Activated CD8-positive, alpha-beta T cell treated with anti-CD3 and anti-CD28 coated beads, Interleukin-2, amount 10 ng/mL, durations not matched to agents 7 days and 5 days (primary cell): ENCODE measurements at places on chromosomes 1 and 21.

GRCh38 chr1:87202451-87202850, 126.2 kb upstream of the LMO4 start:
- no peaks in the 10 kb centered on the region for H3K36me3 ChIP-seq
- H3K27ac ChIP-seq = no peak overlapping the region
- H3K4me3 ChIP-seq = peak overlapping the region; percentile 1
- peaks cover 7% of the 10 kb centered on the region for H3K4me1 ChIP-seq
- H3K27me3 ChIP-seq = peaks cover 48% of the 10 kb centered on the region

DNA sequence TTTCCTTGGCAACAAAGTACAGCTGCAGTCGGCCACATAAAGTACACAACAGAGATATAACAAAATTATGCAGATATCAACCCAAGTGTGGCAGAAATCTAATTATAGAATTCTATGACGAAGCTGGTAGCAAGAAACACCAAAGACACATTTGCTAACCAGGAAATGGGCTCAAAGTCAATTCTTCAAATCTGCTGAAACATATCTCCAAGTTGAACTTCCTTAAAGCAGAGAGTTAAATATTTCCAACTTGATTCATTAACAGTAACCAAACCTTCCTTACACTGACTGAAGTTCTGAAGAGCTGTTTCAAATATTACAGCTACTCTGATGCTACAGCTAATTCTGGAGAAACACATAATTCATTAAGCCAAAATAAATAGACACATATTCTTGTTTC, 67.6 kb upstream of the SDC3 start:
- no peak overlapping the region for H3K4me3 ChIP-seq
- H3K36me3 ChIP-seq = peaks cover 63% of the 10 kb centered on the region
- H3K27ac ChIP-seq = peak overlapping the region; percentile 74
- peaks cover 28% of the 10 kb centered on the region for H3K4me1 ChIP-seq

DNA sequence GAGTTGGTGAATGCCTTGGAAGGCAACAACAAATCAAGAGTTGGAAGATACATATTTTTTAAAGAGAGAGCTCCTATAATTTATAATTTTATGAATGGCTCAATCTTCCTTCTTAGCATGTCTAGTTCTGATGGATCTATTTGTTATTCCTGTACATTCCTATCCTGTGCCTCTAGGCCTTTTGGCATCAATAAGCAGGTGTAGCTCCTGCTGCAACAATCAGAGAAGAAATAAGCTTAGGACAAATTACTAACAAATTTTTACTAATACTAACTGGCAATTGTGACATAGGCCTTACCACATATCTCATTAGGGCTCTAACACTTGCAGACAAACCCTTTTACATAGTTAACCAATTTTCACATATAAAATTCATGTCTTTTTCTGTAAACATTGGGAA, 682.0 kb downstream of the LTN1 start:
- no peaks in the 10 kb centered on the region for H3K27me3 ChIP-seq
- no peaks in the 10 kb centered on the region for H3K4me1 ChIP-seq
- H3K4me3 ChIP-seq = no peak overlapping the region
- H3K36me3 ChIP-seq = no peaks in the 10 kb centered on the region

DNA sequence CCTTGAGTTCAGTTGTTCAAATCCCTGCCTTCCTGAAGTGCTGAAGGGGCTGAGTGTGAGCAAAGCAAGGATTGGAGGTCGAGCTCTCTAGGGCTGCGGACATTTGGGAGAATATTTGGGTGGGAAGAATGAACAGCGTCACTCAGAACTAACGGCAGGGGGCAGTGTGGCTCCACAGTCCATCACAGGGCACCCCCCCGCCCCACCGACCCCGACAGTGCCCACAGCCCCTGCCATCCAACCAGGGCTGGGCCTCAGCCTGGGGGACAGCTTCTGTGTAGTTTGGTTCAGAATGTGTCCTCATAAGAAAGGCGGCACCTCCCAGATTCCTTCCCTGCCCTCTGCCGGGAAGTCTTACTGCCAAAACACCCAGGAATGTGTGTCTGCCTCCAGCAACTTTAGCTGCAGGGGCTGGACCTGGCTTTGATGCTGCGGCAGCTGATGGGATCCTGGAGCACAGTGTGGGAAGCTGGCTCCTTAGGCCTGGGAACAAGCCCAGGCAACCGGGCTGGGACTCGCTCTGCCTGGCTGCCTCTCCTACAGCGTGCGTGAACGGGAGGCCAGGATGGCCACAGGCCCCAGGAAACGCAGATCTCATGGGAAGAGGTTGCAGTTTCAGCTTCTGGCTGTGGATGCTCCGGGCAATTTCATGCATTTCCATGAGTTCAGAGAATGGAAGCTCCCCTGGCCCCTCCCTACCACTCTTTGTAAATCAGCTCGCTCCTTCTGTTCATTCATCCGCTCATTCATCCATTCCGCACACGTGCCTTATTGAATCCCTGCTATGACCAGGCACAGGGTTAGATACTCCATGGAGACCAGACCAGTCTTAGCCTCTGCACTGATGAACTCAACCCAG, 104.9 kb upstream of the TMPRSS2 start:
- peaks cover 7% of the 10 kb centered on the region for H3K27me3 ChIP-seq
- DNase-seq = peak; percentile 35
- H3K36me3 ChIP-seq = no peaks in the 10 kb centered on the region
- no peak overlapping the region for H3K27ac ChIP-seq

DNA sequence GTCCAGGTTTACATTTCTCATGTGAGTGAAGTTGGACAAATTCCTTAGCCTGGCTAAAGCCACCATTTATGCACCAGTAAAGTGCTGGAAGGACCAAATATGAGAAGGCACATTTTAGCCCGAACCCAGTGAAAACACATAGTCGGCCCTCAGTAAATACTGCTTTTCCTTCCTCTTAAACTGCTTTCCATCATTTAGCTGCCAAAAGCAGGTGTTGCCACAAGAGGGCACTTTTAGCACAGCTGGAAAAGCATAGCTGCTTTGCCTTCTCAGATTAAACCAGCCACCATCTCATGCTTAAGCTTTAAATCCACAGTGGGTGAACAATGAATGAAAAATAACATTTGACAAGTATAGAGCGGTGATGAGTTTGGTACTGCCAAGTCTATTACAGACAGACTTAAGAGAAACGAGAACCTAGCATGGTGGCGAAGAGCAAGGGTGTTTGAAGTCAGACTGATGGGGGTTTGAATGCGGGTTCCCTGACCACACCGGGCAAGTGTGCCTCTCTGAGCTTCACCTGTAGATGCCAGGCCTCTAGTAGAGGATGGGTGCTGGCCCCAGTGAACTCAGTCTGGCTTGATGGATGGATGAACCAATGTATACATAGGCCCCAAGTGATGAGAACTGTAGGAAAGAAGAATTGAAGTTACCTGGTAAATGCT, 57.8 kb downstream of the SLC35D1 start:
- peak; percentile 78 for DNase-seq
- H3K4me3 ChIP-seq = no peak overlapping the region
- no peak overlapping the region for H3K27ac ChIP-seq
- peaks cover 20% of the 10 kb centered on the region for H3K4me1 ChIP-seq

- H3K4me3 ChIP-seq = no peak overlapping the region
- DNase-seq = no peak
- peaks cover 16% of the 10 kb centered on the region for H3K4me1 ChIP-seq
- no peaks in the 10 kb centered on the region for H3K27me3 ChIP-seq
Observed at GRCh38 chr1:117092594-117092993, 29.0 kb downstream of the TRIM45 start.

DNA sequence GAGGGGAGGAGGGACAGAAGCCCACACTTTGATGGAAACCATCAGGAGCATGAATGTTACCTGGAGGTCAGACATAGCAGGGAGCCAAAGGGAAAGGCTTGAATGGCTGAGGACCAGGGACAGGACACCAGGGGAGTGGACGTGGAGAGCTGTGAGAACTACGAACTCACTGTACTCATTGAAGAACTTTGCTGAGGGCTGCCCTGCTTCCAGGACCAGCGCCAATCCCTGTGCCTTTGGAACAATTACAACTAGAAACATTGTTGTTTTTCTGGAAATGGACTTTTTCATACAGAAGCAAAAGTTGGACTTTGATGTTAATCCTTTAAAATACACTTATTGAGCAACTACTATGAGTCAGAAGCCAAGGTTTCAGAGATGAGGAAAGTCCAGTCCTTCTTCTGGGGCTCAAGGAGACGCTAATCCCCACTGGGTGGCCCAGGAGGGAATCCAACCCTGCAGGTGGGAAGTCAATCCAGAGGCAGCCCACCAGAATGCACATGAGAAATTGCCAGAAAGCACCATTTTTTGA, 12.9 kb downstream of the TSPAN2 start:
- H3K4me1 ChIP-seq = peaks cover 2% of the 10 kb centered on the region
- no peak overlapping the region for H3K27ac ChIP-seq
- peaks cover 11% of the 10 kb centered on the region for H3K27me3 ChIP-seq
- no peak overlapping the region for H3K4me3 ChIP-seq
- no peak for DNase-seq

DNA sequence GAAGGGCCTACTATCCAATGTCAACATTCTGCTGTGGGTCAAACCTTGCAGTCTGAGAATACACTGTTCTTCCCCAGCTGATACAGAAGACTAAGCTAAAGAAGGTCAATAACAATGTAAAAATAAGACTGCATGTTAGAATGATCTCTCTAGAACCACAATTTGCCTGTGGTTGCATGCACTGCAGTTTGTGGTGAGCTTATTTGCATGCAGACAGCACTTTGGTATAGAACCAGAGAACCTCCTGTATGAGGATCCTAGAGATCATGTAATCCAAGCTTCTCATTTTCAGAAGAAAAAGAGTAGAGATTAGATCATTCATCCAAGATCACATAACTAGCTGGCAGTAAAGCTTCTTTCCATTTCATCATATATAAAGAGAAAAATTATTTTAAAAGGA, 15.8 kb downstream of the SYNJ1 start:
- H3K4me1 ChIP-seq = peaks cover 21% of the 10 kb centered on the region
- DNase-seq = peak; percentile 64
- H3K36me3 ChIP-seq = peaks cover 8% of the 10 kb centered on the region

- no peak for DNase-seq
- H3K27ac ChIP-seq = no peak overlapping the region
- peaks cover 13% of the 10 kb centered on the region for H3K27me3 ChIP-seq
- H3K36me3 ChIP-seq = no peaks in the 10 kb centered on the region
- no peaks in the 10 kb centered on the region for H3K4me1 ChIP-seq
Observed at GRCh38 chr1:178593515-178593914, 80.6 kb downstream of the TEX35 start.

DNA sequence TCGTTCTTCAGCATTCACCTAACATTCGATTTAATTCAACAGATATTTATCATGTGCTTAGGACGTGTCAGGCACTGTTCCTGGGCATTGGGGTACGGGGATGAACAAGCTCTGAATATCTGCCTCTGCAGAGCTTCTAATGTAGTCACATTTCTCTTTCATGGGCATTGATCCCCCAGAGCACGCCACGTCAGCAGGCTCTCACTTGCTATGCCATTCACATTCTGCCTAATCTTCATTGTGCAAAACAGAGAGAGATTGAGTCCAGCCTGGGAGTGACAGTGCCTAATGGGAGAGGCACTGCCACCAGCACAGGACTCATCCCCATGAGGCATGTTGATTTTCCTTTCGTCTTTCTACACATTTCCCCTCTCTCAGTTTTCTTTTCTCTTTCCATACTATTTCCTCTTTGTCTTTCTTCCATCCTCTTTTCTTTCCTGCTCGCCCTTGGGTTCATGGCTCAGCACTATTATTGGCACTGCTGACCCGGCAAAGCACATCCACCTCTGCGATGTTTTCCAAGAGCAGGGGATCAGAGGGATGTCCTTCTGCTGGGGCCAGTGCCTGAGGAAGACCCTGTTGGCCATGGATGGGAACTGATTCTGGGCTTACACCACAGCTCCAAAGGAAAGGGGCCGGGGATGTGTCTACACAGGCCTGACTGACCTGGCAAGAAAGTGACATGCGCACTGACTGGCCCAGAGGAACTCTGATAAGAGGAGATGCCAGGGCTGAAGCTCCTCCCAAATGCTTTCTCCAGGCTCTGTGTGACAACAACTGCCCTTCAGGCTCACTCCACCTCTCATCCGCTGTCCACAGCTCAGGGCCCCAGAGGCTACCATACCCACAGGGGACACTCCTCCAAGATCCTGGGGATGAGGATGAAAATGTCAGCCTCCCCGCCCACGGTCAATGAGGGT, 195.9 kb downstream of the TOMM20 start:
- H3K4me3 ChIP-seq = no peak overlapping the region
- peaks cover 46% of the 10 kb centered on the region for H3K4me1 ChIP-seq
- peak overlapping the region; percentile 64 for H3K27ac ChIP-seq

- H3K27me3 ChIP-seq = peaks cover 21% of the 10 kb centered on the region
- no peak for DNase-seq
- H3K4me3 ChIP-seq = no peak overlapping the region
- no peaks in the 10 kb centered on the region for H3K36me3 ChIP-seq
- H3K4me1 ChIP-seq = no peaks in the 10 kb centered on the region
- H3K27ac ChIP-seq = no peak overlapping the region
Observed at GRCh38 chr1:22606161-22606560, 30.3 kb upstream of the C1QA start.

DNA sequence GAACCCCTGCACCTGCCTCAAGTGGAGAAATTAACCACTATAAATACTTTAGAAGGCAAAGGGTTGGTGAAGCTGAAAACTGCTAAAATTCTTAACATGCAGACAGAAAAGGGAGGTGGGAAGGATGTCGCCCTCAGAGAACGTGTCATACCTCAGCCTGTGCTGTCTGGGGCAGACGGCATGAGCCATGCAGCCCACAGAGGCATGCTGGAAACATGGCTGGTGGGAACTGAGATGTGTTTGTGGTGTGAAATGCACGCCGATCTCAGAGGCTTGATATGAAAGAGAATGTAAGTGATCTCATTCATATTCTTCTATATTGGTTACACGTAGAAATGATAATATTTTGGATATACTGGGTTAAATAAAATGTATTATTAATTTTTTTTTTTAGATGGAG, 16.3 kb downstream of the AGPAT3 start:
- H3K4me3 ChIP-seq = no peak overlapping the region
- H3K4me1 ChIP-seq = peaks cover 56% of the 10 kb centered on the region
- DNase-seq = no peak
- no peak overlapping the region for H3K27ac ChIP-seq

DNA sequence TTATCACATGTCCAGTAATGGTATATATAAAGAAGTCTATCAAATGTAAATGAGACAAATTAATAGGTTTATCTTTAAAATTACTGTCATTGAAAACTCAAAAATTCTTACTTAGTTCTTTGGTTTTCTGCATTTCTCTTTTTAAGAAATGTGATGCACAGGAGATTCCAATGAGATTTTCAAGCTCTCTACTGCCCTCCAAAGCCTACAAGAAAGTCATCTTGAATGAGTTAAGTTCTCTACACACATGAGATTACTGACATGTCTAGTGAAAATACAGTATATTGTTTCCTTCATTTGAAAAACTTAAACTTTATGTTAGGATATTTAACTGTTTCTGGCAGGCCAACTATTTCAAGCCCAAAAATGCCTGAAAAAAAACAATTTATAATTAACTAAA, 68.8 kb downstream of the ITGB3BP start:
- peaks cover 22% of the 10 kb centered on the region for H3K36me3 ChIP-seq
- no peak overlapping the region for H3K27ac ChIP-seq
- H3K4me3 ChIP-seq = no peak overlapping the region
